Thoracic aorta (tissue), 2 donors: ENCODE measurements at places on chromosomes 4 and X.

DNA sequence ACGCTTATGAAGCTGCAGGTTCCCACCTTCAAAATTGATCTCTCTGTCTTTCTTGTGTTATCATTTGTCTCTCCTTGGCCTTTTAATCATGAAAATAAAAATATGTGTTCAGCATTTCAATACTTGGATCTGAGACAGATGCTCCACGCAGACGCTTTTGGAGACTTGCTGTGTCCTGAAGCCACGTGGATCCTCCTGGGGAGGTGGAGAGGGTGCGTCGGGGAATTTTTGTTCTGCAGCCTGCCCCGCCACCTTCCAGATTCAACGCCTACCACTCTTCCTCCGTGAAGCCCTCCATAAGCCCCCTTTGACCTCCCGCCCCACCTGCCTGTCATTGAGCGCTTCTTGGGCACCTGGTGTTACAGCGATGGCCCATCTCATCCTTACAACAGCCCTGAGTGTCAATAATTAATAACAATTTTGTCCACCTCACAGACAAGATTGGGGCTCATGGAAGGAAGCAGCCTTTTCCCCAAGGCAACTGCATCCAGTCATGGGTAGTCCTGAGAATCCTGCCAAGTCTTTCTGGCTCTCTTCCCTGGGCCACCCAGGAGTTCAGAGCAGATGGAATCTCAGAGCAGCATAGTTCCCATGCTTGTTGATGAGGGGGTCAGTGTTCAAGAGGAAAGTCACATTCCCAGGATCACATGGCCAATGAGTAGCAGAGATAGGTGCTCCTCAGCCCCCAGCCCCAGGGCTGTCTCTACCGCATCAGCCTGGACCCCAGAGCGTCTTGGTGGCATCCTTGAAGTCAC lies 172.6 kb upstream of the PSAPL1 start:
- no peaks in the 10 kb centered on the region for H3K4me1 ChIP-seq
- H3K27me3 ChIP-seq: no peaks in the 10 kb centered on the region
- no peaks in the 10 kb centered on the region for H3K36me3 ChIP-seq
- H3K27ac ChIP-seq: no peak overlapping the region
- DNase-seq: no peak

DNA sequence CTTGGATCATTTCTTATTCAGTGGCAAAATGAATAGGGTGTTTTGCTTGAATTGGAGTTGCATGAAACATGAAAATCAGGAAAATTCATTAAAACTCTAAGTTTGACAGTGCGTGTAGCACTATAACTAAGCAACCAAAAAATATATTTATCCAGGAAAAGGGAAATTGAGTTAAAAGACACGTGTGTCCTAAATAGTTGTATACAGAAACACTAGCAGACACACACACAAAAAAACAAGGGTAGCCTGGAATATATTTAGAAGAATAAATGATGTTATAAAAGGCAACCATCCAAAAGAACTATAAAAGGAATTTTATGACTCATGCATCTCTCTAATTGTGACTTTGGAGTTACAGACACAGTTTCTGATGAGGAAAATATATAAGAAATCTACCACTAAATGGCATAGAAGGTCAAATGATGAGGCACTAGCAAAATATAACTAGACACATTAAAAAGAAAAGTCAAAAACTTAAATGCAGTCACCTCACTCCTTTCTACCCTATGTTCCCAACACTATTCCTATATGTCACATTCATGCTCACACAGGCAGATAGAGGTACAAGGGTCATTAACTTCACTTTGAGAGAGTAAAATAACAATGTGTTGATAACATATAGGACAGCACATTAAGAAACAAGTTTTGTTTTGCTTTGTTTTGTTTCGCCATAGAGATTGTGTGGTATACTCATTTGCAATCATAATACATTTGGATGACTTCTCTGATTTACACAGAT lies 793.6 kb upstream of the INTU start:
- DNase-seq: no peak
- peaks cover 10% of the 10 kb centered on the region for H3K4me1 ChIP-seq
- H3K27ac ChIP-seq: no peak overlapping the region
- no peaks in the 10 kb centered on the region for H3K27me3 ChIP-seq
- no peak overlapping the region for H3K4me3 ChIP-seq

GRCh38 chr4:122899682-122900081 lies 22.7 kb downstream of the NUDT6 start:
- H3K27ac ChIP-seq: peak overlapping the region; percentile 79
- peaks cover 71% of the 10 kb centered on the region for H3K4me1 ChIP-seq
- DNase-seq: no peak
- H3K4me3 ChIP-seq: no peak overlapping the region

GRCh38 chr4:56764775-56765174 lies 56.7 kb downstream of the SPINK2 start:
- H3K27me3 ChIP-seq: no peaks in the 10 kb centered on the region
- H3K4me3 ChIP-seq: no peak overlapping the region
- no peaks in the 10 kb centered on the region for H3K36me3 ChIP-seq

- DNase-seq: no peak
- no peaks in the 10 kb centered on the region for H3K4me1 ChIP-seq
- H3K27me3 ChIP-seq: no peaks in the 10 kb centered on the region
- H3K36me3 ChIP-seq: no peaks in the 10 kb centered on the region
- H3K27ac ChIP-seq: no peak overlapping the region
- no peak overlapping the region for H3K4me3 ChIP-seq
These were observed 103.1 kb upstream of the LSM6 start for GRCh38 chr4:146072376-146072775.

- no peak overlapping the region for H3K27ac ChIP-seq
- no peaks in the 10 kb centered on the region for H3K36me3 ChIP-seq
- DNase-seq: no peak
- H3K27me3 ChIP-seq: no peaks in the 10 kb centered on the region
- H3K4me3 ChIP-seq: no peak overlapping the region
These were observed 55.1 kb upstream of the F9 start for GRCh38 chrX:139475432-139475831.

- H3K27me3 ChIP-seq: no peaks in the 10 kb centered on the region
- peaks cover 14% of the 10 kb centered on the region for H3K4me1 ChIP-seq
- no peak for DNase-seq
- no peak overlapping the region for H3K27ac ChIP-seq
These were observed 23.6 kb downstream of the MGST2 start for GRCh38 chr4:139689093-139689722.

GRCh38 chrX:150202641-150203247 lies 160.4 kb upstream of the MAMLD1 start:
- H3K4me1 ChIP-seq: no peaks in the 10 kb centered on the region
- no peak overlapping the region for H3K27ac ChIP-seq
- no peaks in the 10 kb centered on the region for H3K36me3 ChIP-seq
- H3K27me3 ChIP-seq: no peaks in the 10 kb centered on the region

DNA sequence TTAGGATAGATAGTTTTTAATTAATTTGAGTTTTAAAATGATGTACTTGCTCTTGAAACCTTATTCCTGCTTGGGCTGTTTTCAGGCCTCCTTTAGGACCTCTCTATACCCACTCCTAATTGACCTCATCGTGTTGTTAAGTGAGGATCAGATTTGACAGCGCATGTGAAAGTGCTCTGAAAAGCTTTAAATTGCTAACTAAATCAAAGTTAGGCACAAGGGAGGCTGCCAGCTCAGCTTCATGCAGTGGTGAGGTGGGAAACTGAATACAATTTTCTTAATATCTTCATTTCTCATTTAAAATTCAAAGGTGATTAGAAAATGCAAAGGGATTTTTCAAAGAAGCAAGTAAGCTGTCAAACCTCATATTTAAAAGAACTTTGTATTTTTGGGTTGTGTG lies 20.0 kb downstream of the FHDC1 start:
- H3K36me3 ChIP-seq: no peaks in the 10 kb centered on the region
- no peak overlapping the region for H3K4me3 ChIP-seq
- H3K27ac ChIP-seq: no peak overlapping the region
- no peaks in the 10 kb centered on the region for H3K27me3 ChIP-seq
- no peak for DNase-seq
- H3K4me1 ChIP-seq: peaks cover 5% of the 10 kb centered on the region

DNA sequence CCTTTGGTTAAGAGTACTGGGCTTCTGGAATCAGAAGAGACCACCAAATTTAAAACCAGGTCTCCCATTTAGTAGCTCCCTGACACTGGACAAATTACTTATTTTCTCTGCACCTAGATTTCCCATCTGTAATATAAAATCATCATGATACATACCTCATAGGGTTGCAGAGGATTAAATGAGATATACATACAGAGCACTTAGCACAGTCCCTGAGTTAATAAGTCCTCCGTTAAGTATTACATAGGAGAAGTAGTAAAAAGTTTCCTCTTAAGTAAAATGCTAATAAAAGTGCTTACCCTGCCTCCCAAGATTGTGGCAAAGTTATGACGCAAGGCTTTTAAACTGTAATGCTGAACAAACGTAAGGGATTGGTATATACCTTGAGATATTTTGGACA lies 539 bp upstream of the CHIC1 start:
- DNase-seq: no peak
- H3K4me1 ChIP-seq: no peaks in the 10 kb centered on the region
- H3K27me3 ChIP-seq: no peaks in the 10 kb centered on the region
- H3K4me3 ChIP-seq: peak overlapping the region; percentile 73

GRCh38 chr4:30847958-30848357 lies 127.8 kb downstream of the PCDH7 start:
- H3K4me1 ChIP-seq: peaks cover 19% of the 10 kb centered on the region
- H3K27ac ChIP-seq: no peak overlapping the region
- H3K36me3 ChIP-seq: no peaks in the 10 kb centered on the region
- H3K27me3 ChIP-seq: no peaks in the 10 kb centered on the region

GRCh38 chr4:4248885-4249203 lies 821 bp upstream of the TMEM128 start:
- H3K27me3 ChIP-seq: no peaks in the 10 kb centered on the region
- peak overlapping the region; percentile 91 for H3K4me3 ChIP-seq
- H3K27ac ChIP-seq: peak overlapping the region; percentile 98
- H3K36me3 ChIP-seq: peaks cover 7% of the 10 kb centered on the region

GRCh38 chr4:162010362-162010761 lies 153.4 kb downstream of the FSTL5 start:
- DNase-seq: no peak
- H3K27ac ChIP-seq: no peak overlapping the region
- H3K27me3 ChIP-seq: no peaks in the 10 kb centered on the region
- H3K4me3 ChIP-seq: no peak overlapping the region

DNA sequence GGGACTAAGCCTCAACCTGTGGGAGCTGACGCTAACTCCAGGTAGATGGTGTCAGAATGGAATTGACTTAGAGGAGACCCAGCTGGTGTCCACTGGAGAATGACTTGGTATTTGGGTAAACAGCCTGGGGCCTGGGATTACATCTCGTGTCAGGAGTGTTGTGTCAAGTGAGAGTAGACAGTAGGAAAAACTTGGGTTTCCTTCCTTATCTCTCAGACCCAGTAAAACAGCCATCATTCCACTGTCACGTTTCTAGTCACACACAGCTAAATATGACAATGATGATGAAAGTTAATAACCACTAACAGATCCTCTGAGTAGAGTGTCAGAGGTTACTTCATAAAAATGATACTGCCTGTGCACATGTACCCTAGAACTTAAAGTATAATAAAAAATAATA lies 13.8 kb downstream of the ZNF674 start:
- no peak for DNase-seq
- no peak overlapping the region for H3K27ac ChIP-seq
- H3K36me3 ChIP-seq: no peaks in the 10 kb centered on the region
- H3K4me3 ChIP-seq: no peak overlapping the region
- no peaks in the 10 kb centered on the region for H3K4me1 ChIP-seq
- no peaks in the 10 kb centered on the region for H3K27me3 ChIP-seq

DNA sequence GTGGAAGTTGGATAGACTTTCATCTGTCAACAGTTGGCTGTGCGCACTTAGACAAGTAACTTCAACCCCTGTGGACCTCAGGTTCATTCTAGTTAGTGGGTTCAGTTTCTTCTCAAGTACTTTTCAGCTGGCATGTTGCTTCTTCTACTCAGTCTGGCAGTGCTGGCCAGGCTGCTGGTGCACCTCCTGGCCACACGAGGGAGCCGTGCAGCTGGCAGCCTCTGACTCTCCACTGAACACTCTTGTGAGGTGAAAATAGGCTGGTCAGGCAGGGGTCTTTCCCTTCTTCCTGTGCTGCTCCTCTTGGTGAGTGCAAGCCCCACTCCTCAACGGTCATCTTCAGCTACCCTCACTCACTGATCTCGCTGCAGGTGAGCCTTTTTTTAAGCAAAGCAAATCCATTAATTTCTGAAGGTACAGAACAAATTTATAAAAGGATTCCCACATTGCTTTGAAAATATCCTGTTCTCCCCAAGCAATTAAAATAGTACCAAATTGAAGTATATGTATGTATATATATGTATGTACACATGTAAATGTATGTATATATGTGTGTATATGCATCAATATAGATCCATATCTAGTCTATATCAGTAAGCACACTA lies 30.6 kb downstream of the LONRF3 start:
- no peaks in the 10 kb centered on the region for H3K4me1 ChIP-seq
- H3K4me3 ChIP-seq: no peak overlapping the region
- no peaks in the 10 kb centered on the region for H3K27me3 ChIP-seq
- no peak for DNase-seq
- no peak overlapping the region for H3K27ac ChIP-seq

GRCh38 chr4:183729430-183730328 lies 70.6 kb downstream of the TRAPPC11 start:
- DNase-seq: no peak
- H3K36me3 ChIP-seq: no peaks in the 10 kb centered on the region
- H3K4me1 ChIP-seq: no peaks in the 10 kb centered on the region
- H3K27ac ChIP-seq: no peak overlapping the region

GRCh38 chr4:1172228-1172851 lies at the start of gene SPON2:
SPON2 (minus strand) TSS chr4:1172583.
- peaks cover 7% of the 10 kb centered on the region for H3K4me1 ChIP-seq
- H3K27me3 ChIP-seq: peaks cover 13% of the 10 kb centered on the region
- no peak within 1 kb of the TSS for H3K27ac ChIP-seq
- H3K4me3 ChIP-seq: peak within 1 kb of the TSS; percentile 62
- no peaks in the 10 kb centered on the region for H3K36me3 ChIP-seq
